ENCODE measurements at places on chromosomes 2 and 18.

- DNase-seq = no peak
Observed at GRCh38 chr2:149597050-149597667, 9.6 kb upstream of the MMADHC start.

DNA sequence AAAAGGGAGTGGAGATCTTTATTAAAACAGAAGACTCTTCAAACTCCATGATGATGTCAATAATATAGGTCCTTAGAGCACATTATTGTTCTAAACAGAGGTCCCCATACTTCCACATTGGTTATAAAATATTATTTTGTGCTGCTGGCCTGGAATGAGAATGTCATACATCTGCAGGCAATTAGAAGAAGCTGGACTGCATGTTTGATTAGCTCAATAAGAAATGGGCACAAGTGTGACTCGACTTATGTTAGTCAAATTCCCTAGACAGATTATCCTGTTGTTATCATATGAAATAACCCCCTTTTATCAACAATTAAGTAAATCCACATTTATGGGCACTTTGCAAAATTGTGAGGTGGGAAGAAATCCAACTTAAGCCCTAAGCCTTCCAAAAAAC is 8.8 kb downstream of the EFEMP1 start:
- DNase-seq = no peak

DNA sequence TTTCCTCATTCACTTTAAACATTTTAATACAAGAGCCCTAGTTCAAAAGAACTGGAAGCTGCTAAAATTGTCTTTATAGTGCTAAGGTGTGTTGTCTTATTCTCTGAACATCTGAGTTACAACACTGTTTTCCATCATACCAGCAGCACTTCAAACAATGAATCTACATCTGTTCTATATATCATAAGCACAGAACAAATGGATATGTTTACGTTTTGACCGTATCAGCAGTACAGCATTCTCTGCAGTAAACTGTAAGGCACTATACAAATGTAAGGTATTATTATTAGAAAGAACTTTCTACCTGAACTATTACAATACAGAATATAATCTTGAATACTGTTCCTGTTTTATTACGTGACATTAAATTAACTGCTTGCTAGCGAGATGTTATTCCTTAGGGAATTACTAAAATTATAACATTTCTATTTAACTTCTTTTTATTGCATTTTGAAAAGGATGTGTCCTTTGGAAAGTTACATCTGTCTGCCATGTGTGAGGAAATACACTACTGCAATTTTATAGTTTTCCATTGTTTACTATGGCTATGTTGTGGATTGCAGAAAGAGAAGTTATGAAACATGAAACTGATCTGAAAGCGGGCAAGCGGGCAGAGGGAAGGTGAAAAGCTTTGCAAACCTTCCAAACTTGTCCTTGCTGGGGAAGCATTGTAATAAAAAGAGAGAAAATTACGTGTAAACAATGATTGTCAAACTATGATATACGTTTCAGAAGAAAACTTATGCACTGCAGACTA is 13.7 kb downstream of the NCKAP1 start:
- no peak for DNase-seq

GRCh38 chr2:11938196-11938595 is 191.8 kb downstream of the LPIN1 start:
- DNase-seq = no peak

- DNase-seq = no peak
Observed at GRCh38 chr2:46277431-46278190, 19.6 kb upstream of the EPAS1 start.

- DNase-seq = no peak
Observed at GRCh38 chr2:181683518-181684453, 3.5 kb upstream of the NEUROD1 start.

DNA sequence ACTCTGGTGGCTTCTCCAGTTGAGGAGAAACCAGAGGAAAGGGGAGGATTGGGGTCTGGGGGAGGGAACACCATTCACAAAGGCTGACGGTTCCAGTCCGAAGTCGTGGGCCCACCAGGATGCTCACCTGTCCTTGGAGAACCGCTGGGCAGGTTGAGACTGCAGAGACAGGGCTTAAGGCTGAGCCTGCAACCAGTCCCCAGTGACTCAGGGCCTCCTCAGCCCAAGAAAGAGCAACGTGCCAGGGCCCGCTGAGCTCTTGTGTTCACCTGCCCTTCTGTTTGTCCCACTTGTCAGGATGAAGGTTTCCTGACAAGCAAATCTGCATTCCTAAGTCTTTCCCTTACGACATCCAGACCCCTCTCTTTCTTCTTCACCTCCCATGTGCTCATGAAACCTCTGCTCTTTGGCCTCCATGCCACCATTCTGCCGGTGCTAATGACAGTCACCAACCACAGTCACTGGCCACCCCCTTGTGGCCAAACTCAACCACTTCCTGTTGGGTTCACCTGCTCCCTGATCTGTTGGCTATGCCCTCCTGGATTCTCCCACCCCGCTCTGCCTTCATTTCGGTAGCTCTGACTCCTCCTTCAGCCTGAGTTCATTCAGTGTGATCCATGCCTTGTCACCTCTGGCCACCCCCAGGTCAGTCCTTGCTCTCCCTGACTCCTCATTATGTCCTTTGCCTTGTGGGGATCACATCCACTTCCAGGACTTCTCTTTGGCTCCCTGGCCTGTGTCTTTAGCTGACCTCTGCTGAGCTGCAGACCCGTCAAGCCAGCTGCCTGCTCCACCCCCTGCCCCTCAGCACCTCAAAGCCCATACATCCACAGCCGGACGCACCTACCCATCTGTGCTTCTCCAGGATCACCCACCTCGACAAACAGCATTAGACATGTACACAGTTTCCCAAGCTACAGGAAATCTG is 17.6 kb downstream of the EMX1 start:
- no peak for DNase-seq

- no peak for DNase-seq
Observed at GRCh38 chr2:235382601-235383000, 111.2 kb upstream of the AGAP1 start.

- DNase-seq = no peak
Observed at GRCh38 chr2:86368161-86368824, 30.9 kb upstream of the REEP1 start.

All from stimulated activated CD8-positive, alpha-beta memory T cell treated with anti-CD3 and anti-CD28 coated beads, Interleukin-4, amount 100 ng/mL, for 4 hours (primary cell).